Caco-2 (cell line): ENCODE measurements at places on chromosomes 12 and 14. TPM values are rescaled to one million over a fixed set of nuclear protein-coding genes. Genes with fewer than 3 reads are reported as not detected.

SAMD4A gene
- 60.4 and 60.8 TPM in 2 replicates for total RNA-seq

OR8S1 gene
- not detected in 2 replicates for total RNA-seq

TMPRSS12 gene
- not detected in 2 replicates for total RNA-seq

PPP1R36 gene
- total RNA-seq, result 2.3 and 2.9 TPM in 2 replicates

ENDOU gene
- 0.43 and 0.53 TPM in 2 replicates for total RNA-seq

WIF1 gene
- not detected in 2 replicates for total RNA-seq

POLE2 gene
- total RNA-seq, result 29.7 and 31.4 TPM in 2 replicates

RPGRIP1 gene
- 0.12 TPM in 1 of 2 replicates, not detected in the other for total RNA-seq

TBC1D30 gene
- 10.8 and 10.9 TPM in 2 replicates for total RNA-seq

C3AR1 gene
- not detected in 2 replicates for total RNA-seq

DUSP16 gene
- total RNA-seq, result 63.9 and 76.8 TPM in 2 replicates

DHRS1 gene
- 15.6 and 18.1 TPM in 2 replicates for total RNA-seq
